Activated CD4-positive, alpha-beta T cell treated with anti-CD3 and anti-CD28 coated beads, Interleukin-2, amount 10 ng/mL, durations not matched to agents 24 days and 14 days (primary cell): ENCODE measurements at places on chromosomes 7 and 10.

DNA sequence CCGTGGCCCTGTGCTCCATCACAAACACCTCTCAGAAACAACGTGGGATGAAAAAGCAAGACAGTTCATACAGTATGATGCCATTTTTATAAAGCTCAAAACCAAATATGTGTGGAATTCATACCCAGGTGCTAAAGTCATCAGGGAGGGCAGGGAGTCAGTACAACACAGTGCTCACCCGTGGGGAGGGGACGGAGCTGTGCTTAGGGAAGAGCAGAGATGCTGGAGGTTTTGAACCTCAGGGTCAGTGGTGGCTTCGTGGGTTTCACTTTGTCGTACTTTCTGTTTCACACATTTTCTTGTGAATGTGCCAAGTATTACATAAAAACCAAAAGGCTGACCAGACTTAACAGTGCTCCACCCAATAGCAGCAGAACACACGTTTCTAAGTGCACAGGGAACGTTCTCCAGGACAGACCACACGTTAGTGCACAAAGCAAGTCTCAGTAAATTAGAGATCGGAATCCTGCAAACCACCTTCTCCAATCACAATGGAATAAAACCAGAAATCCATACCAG lies 21.2 kb downstream of the ZMIZ2 start:
- peak overlapping the region; percentile 69 for H3K27ac ChIP-seq
- H3K27me3 ChIP-seq, result peaks cover 2% of the 10 kb centered on the region
- peaks cover 37% of the 10 kb centered on the region for H3K36me3 ChIP-seq
- peak; percentile 78 for DNase-seq
- H3K4me3 ChIP-seq, result peak overlapping the region; percentile 15
- peaks cover 27% of the 10 kb centered on the region for H3K4me1 ChIP-seq

DNA sequence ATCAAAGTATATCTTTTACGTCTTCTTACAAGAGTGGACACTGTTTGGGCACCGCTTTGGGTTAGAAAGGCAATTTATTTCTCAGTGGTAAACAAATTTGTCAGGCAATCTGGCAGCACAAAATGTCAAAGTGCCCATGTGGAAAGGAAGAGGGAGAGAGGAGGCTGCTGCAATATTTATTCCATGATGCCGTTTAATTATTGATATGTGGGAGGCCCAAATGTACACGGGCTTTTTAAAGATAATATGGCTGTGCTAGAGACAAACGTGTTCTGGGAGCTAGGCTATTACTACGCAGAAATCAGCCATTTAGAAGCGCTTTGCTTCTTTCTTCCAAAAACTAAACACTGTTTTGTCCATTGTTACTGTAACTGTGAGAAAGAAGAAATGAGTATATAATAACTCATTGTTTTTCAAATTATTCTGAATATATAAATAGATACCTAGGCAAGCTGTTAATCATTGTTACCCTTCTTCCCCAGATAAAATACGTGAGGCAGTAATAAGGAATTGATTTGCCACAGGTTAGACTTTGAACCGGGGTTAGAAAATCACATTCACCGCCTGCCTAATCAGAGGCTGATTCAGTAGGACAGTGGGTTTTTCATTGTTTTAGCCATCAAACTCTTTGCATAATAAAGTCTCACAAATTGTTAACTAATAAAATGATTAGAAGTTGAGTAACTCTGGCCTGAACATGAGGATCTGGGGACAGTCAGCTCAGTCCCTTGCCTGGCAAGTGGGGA lies 116.5 kb upstream of the FRMD4A start:
- H3K4me3 ChIP-seq, result no peak overlapping the region
- no peak overlapping the region for H3K27ac ChIP-seq
- no peak for DNase-seq
- no peaks in the 10 kb centered on the region for H3K4me1 ChIP-seq
- peaks cover 15% of the 10 kb centered on the region for H3K27me3 ChIP-seq
- H3K36me3 ChIP-seq, result no peaks in the 10 kb centered on the region

GRCh38 chr10:103350517-103351260 lies at the start of gene PCGF6:
Gene PCGF6, minus strand, starts transcription at chr10:103351140. Its CDS starts 74 bp downstream, at chr10:103351066.
- peak; percentile 94 for DNase-seq
- H3K27me3 ChIP-seq, result no peaks in the 10 kb centered on the region
- peak within 1 kb of the TSS; percentile 95 for H3K27ac ChIP-seq
- H3K36me3 ChIP-seq, result peaks cover 13% of the 10 kb centered on the region
- peak within 1 kb of the TSS; percentile 96 for H3K4me3 ChIP-seq

- H3K36me3 ChIP-seq, result peaks cover 2% of the 10 kb centered on the region
- no peak overlapping the region for H3K4me3 ChIP-seq
- no peak overlapping the region for H3K27ac ChIP-seq
- no peaks in the 10 kb centered on the region for H3K27me3 ChIP-seq
- no peaks in the 10 kb centered on the region for H3K4me1 ChIP-seq
Measured at GRCh38 chr10:118669020-118669791, 73.8 kb upstream of the PRLHR start.

- H3K4me3 ChIP-seq, result no peak overlapping the region
- H3K4me1 ChIP-seq, result no peaks in the 10 kb centered on the region
- no peaks in the 10 kb centered on the region for H3K36me3 ChIP-seq
- no peak for DNase-seq
- H3K27ac ChIP-seq, result no peak overlapping the region
- H3K27me3 ChIP-seq, result no peaks in the 10 kb centered on the region
Measured at GRCh38 chr10:130220251-130221185, 84.3 kb downstream of the GLRX3 start.

GRCh38 chr10:12510984-12511383 lies 161.6 kb downstream of the CAMK1D start:
- H3K36me3 ChIP-seq, result no peaks in the 10 kb centered on the region
- no peak overlapping the region for H3K27ac ChIP-seq
- no peaks in the 10 kb centered on the region for H3K27me3 ChIP-seq
- H3K4me1 ChIP-seq, result peaks cover 28% of the 10 kb centered on the region
- no peak for DNase-seq
- H3K4me3 ChIP-seq, result no peak overlapping the region

DNA sequence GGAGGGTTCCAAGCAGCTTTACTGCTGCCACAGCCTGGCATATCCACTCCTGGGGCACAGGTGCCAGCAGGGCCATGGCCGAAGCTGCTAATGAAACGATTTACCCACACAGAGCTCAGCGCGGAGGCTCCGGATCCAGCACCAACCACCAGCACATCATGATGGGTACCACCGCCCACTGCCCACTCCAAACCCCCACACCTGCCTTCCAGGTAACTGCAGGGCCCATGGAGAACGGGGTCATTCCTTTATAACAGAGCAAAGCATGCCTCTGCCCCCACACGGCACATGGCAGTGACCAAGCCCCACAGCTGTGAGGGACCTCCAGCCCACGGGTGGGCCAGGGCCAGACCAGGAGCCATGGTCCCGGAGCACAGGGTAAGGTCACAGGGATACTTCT lies 53.2 kb downstream of the EBF3 start:
- no peak for DNase-seq
- no peaks in the 10 kb centered on the region for H3K36me3 ChIP-seq
- no peaks in the 10 kb centered on the region for H3K4me1 ChIP-seq
- no peaks in the 10 kb centered on the region for H3K27me3 ChIP-seq

DNA sequence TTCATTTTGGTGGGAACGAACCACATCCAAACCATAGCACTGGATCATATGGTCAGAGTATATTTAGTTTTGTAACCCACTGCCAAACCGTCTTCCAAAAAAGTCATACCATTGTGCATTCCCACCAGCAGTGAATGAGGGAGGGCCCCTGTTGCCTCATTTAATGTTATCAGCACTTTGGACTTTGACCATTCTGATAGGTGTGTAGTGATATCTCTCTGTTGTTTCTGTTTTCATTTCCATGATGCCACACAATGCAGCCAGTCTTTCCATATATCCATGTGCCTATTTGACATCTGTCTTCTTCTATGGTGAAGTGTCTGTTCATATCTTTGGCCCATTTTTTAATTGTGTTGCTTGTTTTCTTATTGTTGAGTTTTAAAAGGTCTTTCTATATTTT lies 105.0 kb upstream of the PPP2R2D start:
- H3K27me3 ChIP-seq, result no peaks in the 10 kb centered on the region
- no peaks in the 10 kb centered on the region for H3K4me1 ChIP-seq
- DNase-seq, result no peak

GRCh38 chr7:6274743-6275142 lies 2.3 kb upstream of the CYTH3 start:
- H3K4me3 ChIP-seq, result no peak overlapping the region
- DNase-seq, result no peak
- peaks cover 44% of the 10 kb centered on the region for H3K27me3 ChIP-seq
- H3K4me1 ChIP-seq, result peaks cover 15% of the 10 kb centered on the region
- no peak overlapping the region for H3K27ac ChIP-seq

DNA sequence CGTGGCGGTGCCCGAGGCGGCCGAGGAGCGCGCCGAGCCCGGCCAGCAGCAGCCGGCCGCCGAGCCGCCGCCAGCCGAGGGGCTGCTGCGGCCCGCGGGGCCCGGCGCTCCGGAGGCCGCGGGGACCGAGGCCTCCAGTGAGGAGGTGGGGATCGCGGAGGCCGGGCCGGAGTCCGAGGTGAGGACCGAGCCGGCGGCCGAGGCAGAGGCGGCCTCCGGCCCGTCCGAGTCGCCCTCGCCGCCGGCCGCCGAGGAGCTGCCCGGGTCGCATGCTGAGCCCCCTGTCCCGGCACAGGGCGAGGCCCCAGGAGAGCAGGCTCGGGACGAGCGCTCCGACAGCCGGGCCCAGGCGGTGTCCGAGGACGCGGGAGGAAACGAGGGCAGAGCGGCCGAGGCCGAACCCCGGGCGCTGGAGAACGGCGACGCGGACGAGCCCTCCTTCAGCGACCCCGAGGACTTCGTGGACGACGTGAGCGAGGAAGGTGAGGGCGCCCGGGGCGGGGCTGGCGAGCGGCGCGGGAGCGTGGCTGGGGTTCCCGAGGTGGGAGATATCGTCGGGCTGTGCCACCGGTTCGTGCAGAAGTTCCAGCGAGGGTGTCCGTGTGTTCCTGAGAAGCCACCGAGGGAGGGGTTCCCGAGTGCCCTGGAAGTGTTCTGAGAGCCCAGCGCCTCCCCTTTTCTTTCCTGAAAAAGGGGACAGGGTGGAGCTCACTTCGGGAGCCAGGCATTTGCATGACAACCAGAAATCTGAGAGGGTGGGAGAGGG lies 495 bp downstream of the EIF3B start:
- no peaks in the 10 kb centered on the region for H3K27me3 ChIP-seq
- peak overlapping the region; percentile 79 for H3K27ac ChIP-seq
- peak overlapping the region; percentile 96 for H3K4me3 ChIP-seq
- DNase-seq, result peak; percentile 73
- peaks cover 37% of the 10 kb centered on the region for H3K36me3 ChIP-seq

- no peaks in the 10 kb centered on the region for H3K36me3 ChIP-seq
- DNase-seq, result no peak
- H3K27ac ChIP-seq, result no peak overlapping the region
Measured at GRCh38 chr7:112001091-112001826, 204.9 kb downstream of the DOCK4 start.

DNA sequence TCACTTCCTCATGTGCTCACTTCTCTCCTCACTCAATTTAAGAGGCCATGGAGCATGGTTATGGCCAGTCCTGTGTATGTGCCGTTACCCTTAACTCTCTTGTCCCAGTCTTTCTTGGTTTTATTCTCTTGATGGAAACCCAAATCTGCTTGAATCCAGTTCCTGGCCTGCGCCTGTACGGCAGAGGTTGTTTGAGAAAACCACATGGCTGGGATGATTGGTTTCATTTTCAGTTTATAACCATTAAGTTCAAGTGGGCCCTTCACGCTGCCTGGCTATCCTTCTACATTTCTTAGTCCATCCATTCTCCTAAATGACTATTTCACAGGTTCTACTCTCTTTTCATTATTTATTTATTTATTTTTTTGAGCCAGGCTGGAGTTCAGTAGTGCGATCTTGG lies 1.6 kb upstream of the ZNF239 start:
- DNase-seq, result no peak
- peak overlapping the region; percentile 61 for H3K4me3 ChIP-seq
- H3K27me3 ChIP-seq, result peaks cover 4% of the 10 kb centered on the region
- H3K4me1 ChIP-seq, result peaks cover 21% of the 10 kb centered on the region
- H3K27ac ChIP-seq, result no peak overlapping the region

DNA sequence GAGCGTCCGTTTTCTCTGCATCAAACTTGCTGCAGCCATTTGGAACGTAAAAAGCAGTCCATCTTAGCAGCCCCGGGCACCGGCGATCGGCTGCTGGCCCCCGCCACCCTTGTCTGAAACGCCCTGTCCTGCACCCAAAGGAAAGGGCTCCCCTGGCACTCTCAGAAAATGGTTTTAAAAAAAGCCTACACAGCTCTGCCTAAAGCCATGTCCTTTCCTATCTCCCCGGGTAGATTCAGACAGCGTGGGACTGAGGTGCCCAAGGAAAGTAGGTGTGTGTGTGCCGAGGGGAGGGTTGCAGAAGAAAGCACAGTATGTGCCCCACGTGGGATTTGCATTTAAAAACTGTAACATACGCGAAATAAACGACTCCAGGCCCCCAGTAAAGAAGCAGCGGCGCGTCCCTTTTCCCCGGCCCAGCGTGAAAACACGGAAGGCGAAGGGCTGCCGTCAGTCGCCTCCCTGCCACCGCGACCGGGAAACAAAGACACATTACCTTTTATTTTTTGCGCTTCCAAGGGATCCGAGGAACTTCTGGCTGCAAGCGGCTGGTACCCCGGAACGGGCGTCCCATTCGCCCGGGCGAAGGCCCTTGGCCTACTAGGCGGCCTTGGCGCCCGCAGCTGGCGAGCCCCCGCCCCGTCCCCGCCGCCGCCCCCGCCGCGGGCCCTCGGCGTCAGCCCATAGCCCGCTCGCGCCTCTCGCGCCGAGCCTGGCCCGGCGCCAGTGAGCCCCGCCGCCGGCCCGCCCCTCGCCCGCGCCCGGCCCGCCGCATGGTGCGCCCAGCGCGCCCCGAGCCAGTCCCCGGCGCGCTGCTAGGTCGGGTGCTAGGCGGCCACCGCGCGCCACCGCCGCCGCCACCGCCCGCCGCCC lies 304.6 kb downstream of the PRPF18 start:
- H3K4me1 ChIP-seq, result peaks cover 8% of the 10 kb centered on the region
- no peaks in the 10 kb centered on the region for H3K36me3 ChIP-seq
- H3K27ac ChIP-seq, result no peak overlapping the region
- H3K4me3 ChIP-seq, result peak overlapping the region; percentile 51
- no peak for DNase-seq

DNA sequence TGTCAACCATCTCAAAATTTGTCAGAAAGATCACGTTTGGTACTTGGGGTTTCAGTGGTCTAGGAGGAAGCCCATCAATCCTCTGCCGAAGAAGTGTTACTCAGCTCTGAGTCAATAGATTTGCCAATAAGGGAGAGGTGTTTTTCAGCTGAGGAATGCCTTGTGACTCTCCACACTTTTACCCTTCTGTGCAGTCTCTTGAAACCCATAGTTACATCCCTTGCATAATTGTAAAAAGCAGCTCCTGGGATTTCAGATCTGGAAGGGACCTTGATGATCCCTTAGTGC lies 47.5 kb downstream of the INSYN2A start:
- H3K4me1 ChIP-seq, result peaks cover 5% of the 10 kb centered on the region
- no peak overlapping the region for H3K4me3 ChIP-seq
- DNase-seq, result no peak
- H3K27me3 ChIP-seq, result no peaks in the 10 kb centered on the region

- H3K27me3 ChIP-seq, result no peaks in the 10 kb centered on the region
- no peak for DNase-seq
- no peak overlapping the region for H3K4me3 ChIP-seq
Measured at GRCh38 chr7:44967571-44968446, 11.0 kb downstream of the MYO1G start.

- no peaks in the 10 kb centered on the region for H3K36me3 ChIP-seq
- DNase-seq, result no peak
- H3K27ac ChIP-seq, result no peak overlapping the region
- H3K4me3 ChIP-seq, result no peak overlapping the region
- no peaks in the 10 kb centered on the region for H3K27me3 ChIP-seq
Measured at GRCh38 chr7:82839555-82839954, 323.1 kb downstream of the PCLO start.
